ENCODE measurements at places on chromosomes 16 and 17.

GRCh38 chr16:70576431-70577255 lies 53.0 kb downstream of the SF3B3 start:
- DNase-seq = no peak

DNA sequence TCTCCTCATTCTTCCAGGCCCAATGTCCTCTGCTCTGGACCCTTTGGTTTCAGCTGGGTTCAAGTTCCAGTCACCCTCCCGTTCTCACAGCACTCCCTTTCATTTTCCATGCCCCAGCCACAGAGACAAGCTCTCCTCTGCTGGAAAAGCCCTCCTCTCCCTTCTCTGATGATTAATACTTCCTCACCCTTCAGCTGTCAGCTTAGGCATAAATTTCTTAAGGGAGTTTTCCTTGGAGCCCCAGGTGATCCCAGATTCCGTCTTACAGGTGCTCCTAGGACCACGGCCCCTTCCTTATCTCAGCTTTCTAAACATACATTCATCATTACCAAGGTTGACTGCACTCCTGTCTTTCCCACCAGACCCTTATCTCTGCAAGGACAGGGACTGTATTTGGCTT lies 10.4 kb downstream of the CHAD start:
- no peak for DNase-seq

DNA sequence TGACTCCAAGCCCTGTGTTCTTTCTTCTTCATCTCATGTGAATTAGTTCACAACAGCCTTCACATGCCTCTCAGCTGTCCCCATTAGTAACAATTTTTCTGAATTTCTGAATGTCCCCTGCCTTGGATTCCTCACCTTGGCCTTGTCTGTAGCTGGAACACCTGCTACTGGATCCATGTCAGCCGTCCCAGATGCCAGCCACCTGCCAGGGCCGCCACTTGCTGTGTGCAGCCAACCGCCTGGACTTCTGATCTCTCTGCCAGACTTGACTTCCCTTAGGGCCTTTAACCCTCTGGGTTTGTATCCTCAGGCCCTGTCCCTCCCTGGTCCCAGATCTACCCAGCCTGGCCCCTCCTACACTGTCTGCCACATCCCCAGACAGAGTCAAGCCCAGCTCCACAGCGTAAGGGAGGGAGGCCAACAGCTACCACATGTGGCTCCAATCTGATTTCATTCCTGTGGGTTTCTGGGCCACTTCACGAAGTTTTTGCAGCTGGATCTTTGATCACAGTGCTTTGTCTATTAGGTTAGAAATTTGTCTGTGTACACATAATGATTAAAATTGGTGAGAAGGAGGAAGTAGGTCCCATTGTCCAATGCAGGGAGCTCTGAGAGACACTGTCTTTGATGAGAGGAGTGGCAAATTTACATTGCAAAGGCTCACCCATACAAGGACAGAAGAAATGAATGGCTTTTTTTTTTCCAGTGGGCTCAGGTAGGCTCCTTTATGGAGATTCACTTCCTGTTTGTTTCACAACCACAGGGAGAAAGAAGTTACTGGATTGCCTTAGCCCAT lies 15.3 kb downstream of the MPP2 start:
- no peak for DNase-seq

DNA sequence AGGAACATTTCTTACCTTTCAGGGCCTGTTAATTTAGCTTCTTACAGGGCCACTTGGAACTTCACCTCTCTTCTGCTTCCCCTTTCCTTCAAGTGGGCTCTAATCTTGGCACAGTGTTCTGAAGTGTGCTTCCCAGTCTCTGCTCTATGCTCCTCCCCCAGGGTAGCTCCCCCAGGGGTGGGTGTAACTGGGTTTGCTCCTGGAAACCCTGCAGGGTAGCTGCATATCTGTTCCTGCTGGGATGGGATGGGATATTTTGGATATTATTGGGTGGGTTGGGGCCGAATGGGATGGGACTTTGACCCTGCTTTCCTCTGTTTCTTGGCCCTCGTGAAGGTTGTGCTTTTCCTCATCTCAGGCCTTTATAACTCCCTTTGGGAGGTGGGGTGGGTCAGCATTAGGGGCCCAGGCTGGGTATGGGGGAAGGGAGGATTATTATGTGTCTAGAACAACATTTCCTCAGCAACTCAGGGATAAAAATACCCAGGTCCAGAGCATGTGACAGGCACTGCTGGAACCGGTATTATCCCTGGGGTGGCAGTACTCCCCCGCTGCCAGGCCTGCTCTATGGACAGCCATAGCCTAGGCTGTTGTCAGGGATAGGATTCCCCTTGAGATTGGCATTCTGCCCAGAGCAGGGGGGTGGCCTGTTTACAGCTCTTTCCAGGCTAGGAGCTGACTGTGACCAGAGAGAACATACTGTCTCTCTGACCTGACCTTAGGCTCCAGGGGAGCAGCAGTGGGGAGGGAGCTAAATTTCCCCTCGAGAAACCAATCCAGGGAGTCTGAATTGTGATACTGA lies 5.0 kb downstream of the NFE2L1 start:
- peak; percentile 80 for DNase-seq

GRCh38 chr17:76546556-76547182 lies 6.8 kb downstream of the PRCD start:
- no peak for DNase-seq

DNA sequence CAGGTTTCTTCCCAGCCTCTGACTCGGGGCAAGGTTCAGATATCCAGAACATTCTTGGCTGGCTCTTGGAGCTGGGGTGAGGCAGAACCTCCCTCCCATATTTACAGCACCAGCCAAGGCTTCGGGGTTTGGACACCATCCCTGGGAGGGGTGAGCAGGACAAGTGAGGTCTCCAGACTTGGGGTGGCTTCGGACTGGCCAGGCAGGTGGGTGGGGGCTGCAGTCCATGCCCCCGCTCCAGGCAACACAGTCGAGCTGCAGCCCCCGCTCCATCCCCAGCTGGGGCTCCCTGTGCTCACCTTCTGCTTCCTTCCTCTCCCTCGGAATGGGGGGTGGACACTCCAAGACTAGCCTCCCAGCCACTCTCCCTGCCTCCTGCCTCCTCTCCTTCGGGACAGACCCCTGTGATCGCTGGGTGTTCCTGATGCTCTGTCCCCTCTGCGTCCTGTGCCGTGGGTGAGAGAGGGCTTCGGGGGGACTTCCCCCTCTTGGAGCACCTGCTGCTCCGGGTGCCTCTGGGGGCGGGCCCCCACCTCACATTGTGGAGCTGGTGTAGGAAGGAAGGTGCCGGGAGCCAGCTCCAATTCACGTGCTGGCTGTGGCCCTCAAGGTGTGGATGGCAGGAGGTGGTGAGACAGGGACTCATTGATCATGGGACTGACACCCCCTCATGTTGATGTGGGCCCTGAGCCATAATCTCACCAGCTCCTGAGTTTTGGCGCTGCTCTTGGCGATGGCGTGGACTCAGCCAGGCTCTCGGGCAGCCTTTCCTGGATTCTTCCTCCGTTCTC lies 189.2 kb downstream of the SEC14L1 start:
- DNase-seq = no peak

- no peak for DNase-seq
Observed at GRCh38 chr16:80045861-80046260, 445.3 kb upstream of the MAF start.

DNA sequence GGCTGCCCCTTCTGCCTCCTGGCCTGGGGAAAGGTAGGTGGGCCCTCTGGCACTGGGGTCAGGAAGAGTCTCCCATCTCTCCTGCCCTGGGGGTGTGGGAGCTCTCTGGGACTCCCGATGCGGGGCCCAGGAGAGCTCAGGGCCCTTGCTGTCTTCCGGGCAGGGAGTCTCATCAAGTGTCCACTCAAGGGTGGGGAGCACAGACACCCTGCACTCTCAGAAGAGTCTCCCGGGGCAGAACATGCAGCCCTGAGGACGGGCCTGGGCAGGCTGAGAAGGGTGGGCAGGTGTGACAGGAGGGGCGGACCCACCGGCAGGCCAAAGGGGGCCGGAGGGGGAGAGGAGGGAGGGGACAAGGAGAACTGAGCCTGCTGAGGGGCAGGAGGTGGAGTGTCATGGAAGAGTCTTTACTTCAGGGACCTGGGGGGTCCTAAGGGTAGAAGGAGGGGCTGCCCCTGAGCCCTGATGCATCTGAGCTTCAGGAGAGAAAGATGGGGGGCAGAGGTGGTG lies 8.4 kb upstream of the PKMYT1 start:
- no peak for DNase-seq

DNA sequence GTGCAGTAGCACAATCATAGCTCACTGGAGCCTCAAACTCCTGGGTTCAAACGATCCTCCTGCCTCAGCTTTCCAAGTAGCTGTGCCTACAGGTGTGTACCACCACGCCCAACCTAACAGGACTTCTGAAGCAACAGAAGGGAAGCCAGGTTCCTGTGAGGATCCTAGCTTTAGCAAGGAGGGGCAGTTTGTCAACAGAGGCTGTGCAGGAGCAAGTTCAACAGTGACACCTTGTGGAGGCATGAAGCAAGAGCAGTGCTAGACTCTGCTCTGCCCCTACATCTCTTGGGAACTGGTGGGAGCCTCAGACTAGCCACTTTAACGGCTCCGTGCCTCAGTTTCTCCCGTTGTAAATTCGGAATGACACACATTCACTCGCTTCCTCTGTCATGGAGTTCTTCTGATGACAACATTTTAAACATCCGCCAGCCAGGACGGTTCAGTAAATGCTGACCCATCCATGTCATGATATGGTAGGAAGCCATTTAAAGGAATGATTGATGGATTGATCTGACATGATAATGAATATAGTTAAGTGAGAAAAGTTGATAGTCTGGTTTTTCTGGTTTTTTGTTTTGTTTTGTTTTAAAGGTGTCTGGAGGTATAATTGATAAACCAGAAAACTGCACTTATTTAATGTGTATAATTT lies 218.7 kb downstream of the MRTFB start:
- DNase-seq = no peak

DNA sequence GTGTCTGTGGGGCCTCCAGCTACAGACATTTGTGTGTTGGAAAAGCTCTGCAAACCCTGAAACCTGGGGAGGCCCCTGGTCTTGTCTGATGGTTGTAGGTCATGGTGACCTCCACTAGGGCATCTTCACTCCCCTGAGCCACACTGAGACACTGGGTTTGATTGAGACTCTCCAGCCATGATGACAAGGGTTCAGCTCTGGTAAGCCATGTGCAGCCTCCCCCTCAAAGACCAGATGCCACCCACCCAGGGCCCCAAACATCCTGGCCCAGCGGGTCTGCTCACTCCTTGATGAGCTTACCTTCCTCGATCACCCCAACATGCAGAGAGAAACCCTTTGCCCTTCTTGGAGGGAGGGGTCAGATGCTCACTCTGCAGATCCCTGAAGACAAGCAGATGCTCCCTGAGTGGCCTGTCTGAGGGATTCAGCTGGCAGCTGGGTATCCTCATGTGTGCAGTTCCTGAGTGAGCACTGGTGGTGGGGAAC lies 101.6 kb downstream of the METRNL start:
- no peak for DNase-seq

Measured in pons (tissue), 1 donor.